ENCODE measurements at places on chromosomes 5 and 9. TPM values are rescaled to one million over a fixed set of nuclear protein-coding genes. Genes with fewer than 3 reads are reported as not detected.

DNA sequence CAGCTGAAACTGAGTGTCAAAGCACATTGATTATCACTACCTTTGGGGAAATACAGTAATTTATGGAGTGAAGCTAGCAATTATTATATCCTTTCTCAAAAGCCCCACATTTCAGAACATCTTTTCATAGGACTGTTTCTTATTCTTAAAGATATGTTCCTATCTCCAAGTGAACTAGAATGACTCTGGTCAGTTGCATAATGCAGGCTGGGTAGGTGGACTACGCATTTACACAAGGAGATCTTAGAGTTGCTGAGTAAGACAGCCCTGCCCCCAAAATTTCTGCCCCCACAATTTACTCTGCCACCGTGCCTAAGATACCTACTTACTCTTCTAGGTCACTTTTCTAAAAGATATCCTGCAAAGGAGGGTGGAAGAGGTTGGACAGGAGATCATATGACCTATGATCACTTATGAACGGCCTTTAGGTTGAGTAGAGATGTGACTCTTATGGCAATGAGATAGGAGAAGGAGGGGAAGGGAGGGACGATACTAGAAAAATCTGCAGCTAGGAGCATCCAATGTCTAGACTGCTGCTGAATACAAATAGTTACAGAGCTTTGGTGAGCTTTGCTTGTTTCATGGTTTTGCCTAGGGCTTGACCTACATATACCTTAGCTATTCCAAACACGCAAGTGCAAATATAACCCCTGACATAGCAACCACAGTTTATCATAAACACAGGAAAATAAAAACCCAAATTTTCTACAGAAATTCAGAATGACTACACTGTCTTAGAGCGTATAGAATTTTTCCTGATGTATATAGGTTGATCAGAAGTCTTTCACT is 121.7 kb downstream of the GLIS3 start:
- no peak overlapping the region for H3K27ac ChIP-seq
- no peaks in the 10 kb centered on the region for H3K36me3 ChIP-seq
- no peak for DNase-seq
- H3K4me1 ChIP-seq: peaks cover 11% of the 10 kb centered on the region
- no peak overlapping the region for H3K4me3 ChIP-seq

GRCh38 chr9:8365029-8365428 is 565.5 kb upstream of the DMAC1 start:
- H3K36me3 ChIP-seq: no peaks in the 10 kb centered on the region
- no peak overlapping the region for H3K4me3 ChIP-seq
- peaks cover 20% of the 10 kb centered on the region for H3K4me1 ChIP-seq
- H3K27me3 ChIP-seq: no peaks in the 10 kb centered on the region
- peak overlapping the region; percentile 74 for H3K27ac ChIP-seq
- DNase-seq: peak; percentile 78

DNA sequence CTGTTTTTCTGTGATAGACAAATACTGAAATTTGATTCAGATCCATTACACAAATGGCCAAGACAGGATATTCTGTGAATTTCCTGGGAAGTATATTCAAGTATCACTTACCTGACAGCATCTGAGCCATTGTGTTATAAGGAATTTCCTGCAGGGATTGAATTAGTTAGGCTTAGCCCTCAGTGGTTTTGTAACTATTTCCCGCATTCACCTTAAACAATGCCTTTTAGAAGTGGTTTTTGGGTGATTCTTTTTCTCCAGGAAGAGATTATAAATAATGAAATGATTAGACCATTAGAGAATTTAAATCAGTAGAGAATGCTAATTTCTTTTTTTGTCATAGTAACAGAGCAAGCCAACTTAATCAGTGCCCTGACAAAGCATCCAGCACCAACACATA is 30.6 kb downstream of the ITGA1 start:
- H3K36me3 ChIP-seq: no peaks in the 10 kb centered on the region
- H3K27ac ChIP-seq: no peak overlapping the region
- H3K27me3 ChIP-seq: no peaks in the 10 kb centered on the region
- H3K4me3 ChIP-seq: no peak overlapping the region
- peaks cover 12% of the 10 kb centered on the region for H3K4me1 ChIP-seq
- DNase-seq: no peak

- DNase-seq: peak; percentile 23
- no peaks in the 10 kb centered on the region for H3K36me3 ChIP-seq
- H3K4me1 ChIP-seq: no peaks in the 10 kb centered on the region
- H3K27me3 ChIP-seq: no peaks in the 10 kb centered on the region
- H3K4me3 ChIP-seq: no peak overlapping the region
- H3K27ac ChIP-seq: no peak overlapping the region
Measured at GRCh38 chr9:98146101-98146991, 27.3 kb upstream of the TRIM14 start.

GRCh38 chr5:73454379-73455036 is 5.9 kb upstream of the FOXD1 start:
- H3K27ac ChIP-seq: no peak overlapping the region
- no peak overlapping the region for H3K4me3 ChIP-seq

Gene HBEGF
- 2.5 TPM for total RNA-seq

Gene NMUR2
- total RNA-seq: not detected

Gene MCTP1
- 5.8 TPM for total RNA-seq

Gene PCDHGB3
- total RNA-seq: 6.2 TPM

Data from osteoblast (primary cell).